Stimulated activated CD8-positive, alpha-beta memory T cell treated with anti-CD3 and anti-CD28 coated beads, Interleukin-15, amount 100 ng/mL, for 48 hours (primary cell): ENCODE measurements at places on chromosomes 4 and X.
A peak's percentile ranks its signal among the peaks of the same experiment; 100 is the strongest.

- DNase-seq = no peak
Observed at GRCh38 chr4:78766026-78766425, 10.1 kb upstream of the BMP2K start.

GRCh38 chr4:107219681-107220080 is 183.6 kb upstream of the DKK2 start:
- DNase-seq = no peak

DNA sequence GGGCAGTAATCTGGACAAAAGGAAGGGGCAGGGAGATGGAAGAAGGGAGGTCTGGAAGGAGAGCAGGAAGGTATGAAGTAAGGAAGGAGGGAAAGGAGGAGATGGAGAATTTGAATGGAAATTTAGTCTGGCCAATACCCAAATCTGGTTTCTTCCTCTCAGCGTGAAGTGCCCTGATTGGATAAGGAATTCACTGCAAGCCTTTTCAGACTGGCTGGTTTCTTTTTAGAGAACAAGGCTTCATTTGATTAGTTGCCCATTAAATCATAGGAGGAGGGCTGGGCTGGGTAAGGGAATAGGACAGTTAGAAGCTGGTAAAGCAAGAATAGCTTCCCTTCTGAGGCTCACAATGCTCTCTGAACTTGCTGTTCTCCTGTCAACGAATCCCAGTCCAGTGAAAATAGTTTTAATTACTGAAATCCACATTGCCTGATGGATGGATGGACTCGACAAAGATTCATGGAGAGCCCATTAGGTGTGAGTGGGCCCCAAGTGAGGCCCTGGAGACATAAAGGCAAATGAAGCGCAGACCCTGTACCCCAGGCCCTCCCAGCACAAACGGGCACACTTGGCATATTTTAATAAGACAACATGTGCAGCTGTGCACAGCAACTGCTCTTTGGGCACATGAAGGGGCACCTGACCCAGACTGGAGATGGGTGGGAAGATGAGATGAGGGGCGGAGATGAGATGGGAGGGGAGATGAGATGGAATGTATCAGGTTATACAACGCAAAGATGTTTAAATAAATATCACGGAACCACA is 347.1 kb upstream of the GATB start:
- no peak for DNase-seq

GRCh38 chrX:40104985-40105834 is 7.5 kb upstream of the BCOR start:
- DNase-seq = no peak

GRCh38 chrX:2521092-2521926 is 20.5 kb upstream of the DHRSX start:
- no peak for DNase-seq

DNA sequence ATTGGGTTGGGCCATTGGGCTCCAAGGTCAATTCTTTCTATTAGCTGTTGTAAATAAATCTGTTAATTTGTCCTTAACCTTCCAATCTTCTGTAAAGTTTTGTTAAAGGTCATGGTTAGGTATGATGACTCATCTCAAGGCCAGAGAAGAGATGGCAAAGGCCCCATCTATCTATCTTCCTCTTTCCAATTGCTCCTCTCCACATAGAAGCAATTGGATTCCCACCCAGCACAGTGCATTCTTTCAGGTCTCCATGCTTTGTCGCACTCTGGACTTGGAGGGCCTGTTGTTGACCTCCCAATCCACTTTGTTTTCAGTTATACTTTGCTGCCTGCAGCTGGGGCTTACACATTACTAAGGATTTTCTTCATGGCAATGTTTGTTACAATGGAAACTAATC is 118.5 kb downstream of the MFAP3L start:
- no peak for DNase-seq

GRCh38 chrX:7088968-7089615 is 58.4 kb upstream of the STS start:
- peak; percentile 38 for DNase-seq

DNA sequence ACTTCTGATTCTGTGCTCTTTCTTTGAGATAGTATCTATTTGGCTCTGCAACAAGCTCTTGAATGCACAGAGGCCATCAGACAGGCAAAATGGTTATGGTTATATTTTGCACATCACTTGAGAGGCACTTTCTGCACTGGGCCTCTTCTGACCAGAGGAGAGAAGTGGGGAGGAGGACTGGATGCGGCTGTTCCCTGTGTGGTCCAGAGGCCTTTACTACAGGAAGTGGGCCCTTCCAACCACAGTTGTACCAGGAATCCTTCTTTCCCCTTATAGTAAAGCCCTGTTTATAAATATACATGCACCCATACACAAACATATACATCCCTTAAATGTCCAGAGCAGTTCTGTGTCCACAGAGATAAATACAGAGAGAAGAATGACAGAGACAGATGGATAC is 182.7 kb upstream of the HHIP start:
- no peak for DNase-seq

GRCh38 chrX:43835559-43835958 is 46.7 kb downstream of the MAOB start:
- no peak for DNase-seq

DNA sequence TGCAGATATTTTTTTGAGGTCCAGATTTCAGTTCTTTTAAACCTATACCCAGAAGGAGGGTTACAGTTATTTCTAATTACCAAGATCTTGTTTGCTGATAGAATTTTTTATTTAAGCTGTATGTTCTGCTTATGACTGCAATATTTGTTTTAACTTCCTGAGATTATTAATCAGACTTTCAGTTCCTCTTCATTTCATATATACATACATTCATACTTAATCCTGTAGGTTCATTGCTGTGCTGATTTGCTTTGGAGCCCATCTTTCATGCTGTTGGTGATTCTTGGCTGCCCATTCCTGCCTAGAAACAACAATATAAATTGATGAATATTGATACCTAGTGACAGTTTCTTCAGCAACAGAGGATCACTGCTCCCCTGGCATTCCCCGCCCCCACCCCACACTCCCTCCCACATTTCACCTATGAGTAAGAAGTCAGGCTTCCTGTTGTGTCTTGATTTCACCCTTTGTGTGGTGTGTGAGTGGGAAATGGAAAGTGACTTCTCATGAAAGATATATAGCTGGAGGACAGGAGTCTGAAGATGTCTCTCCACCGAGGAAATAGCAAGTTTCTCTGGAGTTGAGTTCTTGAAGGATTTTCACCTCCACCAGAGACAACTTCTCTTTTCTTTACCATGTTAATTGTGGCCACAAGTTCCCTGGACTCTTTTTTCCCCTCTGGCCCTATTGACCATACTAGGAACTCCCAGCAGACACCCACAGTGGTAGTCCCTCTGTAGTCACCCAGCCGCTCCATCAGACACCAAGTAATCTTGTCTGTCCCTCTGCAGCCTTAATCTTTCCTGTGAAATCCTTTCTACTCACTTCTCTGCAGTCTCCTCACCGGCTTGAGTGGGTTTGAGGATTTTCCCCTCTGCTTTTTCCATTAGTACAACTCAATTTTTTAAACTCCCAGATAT is 118.4 kb downstream of the ASB9 start:
- DNase-seq = peak; percentile 6

GRCh38 chr4:166121897-166122296 is 248.9 kb downstream of the TLL1 start:
- no peak for DNase-seq

- DNase-seq = no peak
Observed at GRCh38 chr4:186829097-186829496, 105.4 kb upstream of the FAT1 start.

GRCh38 chr4:43968011-43968410 is 480.6 kb downstream of the KCTD8 start:
- DNase-seq = no peak

- DNase-seq = no peak
Observed at GRCh38 chrX:150253959-150254620, 109.0 kb upstream of the MAMLD1 start.

DNA sequence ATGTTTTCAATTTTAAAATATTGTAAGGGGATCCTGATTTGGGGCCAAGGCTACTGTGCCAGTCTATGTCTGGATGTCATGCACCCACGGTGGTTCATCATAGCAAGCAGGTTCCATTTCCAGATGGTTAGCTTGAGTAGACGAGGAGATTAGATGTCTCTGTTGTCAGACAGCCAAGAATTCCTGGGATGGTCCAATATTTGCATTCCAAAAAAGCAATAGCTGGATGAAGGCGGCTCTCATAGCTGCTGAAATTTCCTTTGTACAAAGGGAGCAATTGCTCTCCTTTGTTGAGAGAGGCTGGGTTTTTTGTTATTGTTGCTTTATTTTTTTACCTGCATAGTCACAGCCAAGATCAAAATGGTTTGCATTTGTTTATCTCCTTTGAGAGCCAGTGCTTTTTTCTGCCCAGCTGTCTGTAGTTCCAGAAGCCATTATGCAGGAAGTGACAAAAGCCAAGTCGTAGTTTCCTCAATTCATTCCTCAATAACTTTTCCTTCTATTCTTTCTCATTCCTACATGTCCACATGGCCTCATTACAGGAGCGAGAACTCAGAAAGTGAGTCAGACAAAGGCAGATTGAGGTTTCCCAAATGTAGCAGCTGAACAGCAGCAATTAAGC is 107.9 kb downstream of the MMRN1 start:
- no peak for DNase-seq

DNA sequence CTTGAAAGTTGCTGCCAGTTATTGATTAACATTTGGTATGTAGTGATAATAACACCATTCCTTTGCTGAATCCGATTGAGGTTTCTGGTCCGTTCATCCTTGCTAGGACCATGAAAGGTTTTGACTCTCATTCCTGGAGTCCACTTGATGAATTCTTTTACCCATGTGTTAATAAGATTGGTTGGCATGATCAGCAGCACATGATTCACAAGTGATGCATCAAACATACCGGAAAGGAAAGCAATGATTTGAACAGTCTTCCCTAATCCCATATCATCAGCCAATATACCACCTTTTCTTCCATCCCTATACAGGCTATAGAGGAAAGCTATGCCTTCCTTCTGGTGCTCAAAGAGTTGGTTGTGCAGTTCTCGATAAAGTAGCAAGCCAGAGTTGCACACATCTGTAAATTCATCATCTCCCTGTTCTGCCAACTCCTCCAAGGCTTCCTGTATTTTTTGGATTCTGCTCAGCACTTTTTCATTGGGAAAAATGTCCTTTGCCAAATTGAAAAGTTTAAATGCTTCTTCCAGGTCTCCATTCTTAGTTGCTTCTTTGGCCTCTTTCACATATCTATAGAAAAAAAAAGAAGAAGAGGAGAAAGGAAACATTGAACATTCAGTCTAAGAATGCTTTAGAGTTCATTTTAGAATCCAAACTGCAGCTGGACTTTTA is 26.7 kb downstream of the PIN4 start:
- no peak for DNase-seq

- no peak for DNase-seq
Observed at GRCh38 chrX:38856670-38857265, 55.5 kb downstream of the MID1IP1 start.

GRCh38 chrX:85516131-85516530 is 136.7 kb upstream of the POF1B start:
- no peak for DNase-seq

GRCh38 chrX:148804579-148805355 is 304.4 kb downstream of the AFF2 start:
- DNase-seq = no peak

GRCh38 chr4:153234885-153235284 is 30.6 kb downstream of the TRIM2 start:
- DNase-seq = no peak

GRCh38 chr4:184420881-184421416 is 53.4 kb downstream of the IRF2 start:
- DNase-seq = no peak

DNA sequence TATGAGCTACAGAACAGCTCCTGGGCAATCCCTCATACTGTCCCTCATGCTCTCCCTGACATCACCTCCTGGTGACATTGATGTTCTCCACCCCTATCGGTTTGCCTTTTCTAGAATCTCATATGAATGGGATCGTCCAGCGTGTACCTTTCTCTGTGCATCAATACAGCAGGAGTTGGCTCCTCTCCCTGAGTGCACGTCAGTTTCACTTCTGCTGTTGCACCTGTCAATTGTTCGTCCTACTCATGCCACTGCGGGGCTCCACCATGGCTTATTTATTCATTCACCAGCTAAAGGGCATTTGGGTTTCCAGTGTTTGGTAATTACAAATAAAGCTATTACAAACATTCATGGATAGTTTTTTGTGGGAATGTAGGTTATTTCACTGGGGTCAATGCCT is 269.1 kb upstream of the ZFP42 start:
- DNase-seq = no peak

DNA sequence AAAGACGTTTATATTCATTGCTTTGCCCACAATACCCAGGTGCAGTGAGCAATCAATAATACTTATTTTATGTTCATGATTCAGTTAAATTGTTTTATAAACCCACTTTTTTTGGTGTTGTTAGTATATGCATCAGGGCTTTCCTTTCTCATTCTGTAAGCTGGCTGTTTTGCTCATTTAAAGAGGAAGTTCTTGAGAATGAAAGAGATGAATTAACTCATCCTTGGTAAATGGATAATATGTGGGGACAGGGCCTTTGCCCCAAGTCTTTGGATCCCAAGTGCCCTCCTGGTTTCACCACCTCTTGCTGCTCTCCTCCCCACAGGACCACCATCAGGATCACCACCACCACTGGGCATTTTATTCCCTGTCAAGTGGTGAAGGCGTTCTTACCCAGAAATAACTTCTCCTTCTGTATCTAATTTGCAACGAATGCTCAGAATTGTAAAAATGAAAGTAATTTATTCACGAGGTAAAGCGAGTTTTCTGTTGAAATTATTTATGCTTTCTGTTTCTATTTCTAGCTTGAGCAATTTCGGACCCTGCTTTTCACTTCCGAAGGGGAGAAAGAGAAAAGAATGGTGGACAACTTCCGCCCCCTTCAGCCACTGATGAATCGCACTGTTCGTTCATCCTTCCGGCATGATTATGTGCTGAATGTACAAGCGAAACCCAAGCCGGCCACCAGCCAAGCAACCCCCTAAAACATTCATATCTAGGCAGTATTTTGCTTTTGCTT is 8.2 kb upstream of the ZRSR2 start:
- no peak for DNase-seq

GRCh38 chr4:15938640-15939039 is at the start of gene FGFBP1:
Gene FGFBP1, minus strand, starts transcription at chr4:15938740. Its CDS starts 2,108 bp downstream, at chr4:15936632.
- DNase-seq = no peak

DNA sequence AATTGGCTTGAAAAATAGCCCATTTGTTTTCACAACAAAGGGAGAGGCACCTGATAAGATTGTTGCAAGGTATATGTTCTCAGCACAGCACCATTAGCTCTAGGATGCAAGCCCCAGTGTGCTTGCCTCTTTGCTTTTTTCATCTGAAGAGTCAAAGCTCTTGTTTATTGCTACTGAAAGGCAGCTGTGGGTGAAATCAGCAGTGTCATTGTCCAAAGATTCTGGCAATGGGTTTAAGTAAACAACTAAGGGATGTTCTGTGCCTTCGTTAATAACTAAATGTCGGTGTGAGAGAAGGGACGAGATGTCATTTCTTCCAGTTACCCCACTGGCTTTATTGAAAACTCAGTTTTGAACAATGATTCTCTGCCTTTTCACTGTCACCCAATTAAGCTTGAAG is 567.7 kb downstream of the KCNIP4 start:
- DNase-seq = no peak
